ENCODE measurements at places on chromosomes 2 and 18.

DNA sequence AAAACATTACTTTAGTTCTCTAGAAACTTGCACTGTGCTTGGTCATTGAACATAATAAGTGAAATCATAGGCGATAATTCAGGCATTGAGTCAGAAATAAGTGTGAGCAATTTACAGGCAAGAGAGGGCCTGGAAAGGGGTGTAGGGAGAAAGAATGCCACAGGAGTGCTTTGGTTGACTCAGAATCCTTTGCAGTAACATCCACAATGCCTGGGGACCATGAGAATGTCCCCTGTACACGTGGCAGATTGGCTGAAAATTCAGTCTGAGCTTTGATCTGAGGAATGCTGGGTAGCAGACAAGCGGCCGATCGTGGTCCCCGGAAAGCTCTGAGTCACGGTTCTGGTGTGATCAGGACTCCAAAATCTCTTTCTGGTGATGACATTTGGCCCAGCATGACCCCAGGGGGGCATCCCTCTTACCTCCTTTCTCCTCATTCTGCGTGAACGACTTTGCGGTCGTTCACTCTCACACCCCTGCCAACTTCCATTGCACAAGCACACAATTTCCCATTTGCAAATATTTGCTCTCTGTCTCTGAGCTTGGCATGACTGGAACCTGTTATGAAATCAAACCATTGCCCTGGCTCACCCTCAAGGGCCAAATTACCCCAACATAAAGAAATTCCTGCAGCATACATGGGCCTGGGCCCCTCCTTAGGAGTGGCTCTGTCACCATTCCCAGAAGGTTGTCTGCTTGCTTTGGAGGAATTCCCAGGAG, 305.0 kb upstream of the EPAS1 start:
- no peak for DNase-seq

DNA sequence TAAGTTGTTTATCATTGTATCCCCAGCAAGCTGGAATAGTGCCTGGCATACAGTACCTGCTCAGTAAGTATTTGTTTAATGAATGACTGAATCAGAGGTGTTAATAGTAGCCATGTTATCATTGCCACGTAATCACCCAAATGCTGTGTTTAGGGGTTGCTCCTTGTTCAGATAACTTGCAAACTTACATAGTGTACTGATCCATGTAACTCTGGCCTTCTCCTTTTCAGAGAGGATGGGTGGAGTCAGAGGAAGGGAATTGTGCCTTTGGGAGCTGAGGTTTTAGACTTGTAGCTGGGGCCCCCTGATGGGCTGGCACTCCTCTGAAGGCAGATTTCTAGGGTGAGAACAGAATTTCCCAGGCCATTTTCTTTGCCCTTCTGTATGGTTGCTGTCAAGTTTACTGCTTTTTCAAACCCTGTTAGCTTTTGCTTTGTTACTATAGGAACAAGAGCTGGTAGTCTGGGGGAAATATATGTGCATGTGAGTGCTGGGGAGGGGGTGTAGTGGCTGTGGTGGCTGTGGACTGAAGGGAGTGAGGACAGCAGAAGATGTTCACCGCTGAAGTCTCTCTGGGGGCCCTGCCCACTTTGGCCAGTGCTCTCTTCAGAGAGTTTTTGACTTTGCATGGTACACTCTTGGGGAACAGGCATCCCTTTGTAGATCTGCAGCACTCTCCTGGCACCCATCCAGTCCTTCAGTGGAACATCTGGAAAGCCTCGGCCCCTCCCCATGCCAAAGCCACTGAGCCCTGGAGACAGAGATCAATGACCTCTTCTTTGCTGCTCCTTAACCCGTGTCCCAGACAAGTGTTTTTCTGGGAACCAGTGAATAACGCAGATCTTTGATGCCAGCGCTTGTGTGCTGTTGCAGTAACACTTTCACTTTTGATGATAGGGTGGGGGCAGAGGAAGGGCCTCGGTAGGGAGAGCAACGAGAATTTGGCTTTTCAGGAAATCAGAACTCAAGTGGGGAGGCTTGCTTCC, 209.0 kb downstream of the PRKCE start:
- DNase-seq, result peak; percentile 82

DNA sequence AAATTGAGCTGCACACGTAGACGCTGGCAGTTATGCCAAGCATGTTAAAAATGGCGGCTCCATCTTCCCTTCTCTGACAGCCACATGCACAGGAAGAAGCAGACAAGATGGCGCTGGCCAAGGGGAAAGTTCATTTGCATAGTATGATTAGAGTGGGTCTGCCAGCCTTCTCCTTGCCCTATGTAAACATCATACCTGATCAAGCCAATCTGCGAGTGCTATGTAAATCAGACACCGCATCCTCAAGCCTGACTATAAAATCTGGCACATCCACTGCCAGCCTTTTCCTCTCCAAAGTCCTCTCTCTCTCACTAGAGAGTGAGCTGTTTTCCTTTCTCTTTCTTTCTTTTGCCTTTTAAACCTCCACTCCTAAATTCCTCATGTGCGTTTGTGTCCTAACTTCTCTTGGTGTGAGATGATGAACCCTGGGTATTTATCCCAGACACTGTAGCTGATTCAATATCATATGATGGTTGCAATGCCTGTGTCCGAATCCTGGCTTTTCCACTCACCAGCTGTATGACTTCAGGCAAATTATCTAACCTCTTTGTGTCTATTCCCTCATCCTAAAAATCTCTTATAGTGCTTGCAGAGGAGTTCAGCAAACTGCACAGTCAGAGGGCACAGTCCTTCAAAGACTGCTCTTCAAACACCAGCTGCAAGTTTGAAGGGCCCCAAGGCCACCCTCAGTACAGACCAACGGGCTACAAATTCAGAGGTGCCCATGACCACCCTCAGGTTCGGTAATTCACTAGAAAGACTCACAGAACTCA, 39.3 kb upstream of the ITSN2 start:
- DNase-seq, result no peak

- no peak for DNase-seq
Observed at GRCh38 chr18:9876867-9877654, 8.7 kb upstream of the TXNDC2 start.

- DNase-seq, result peak; percentile 37
Observed at GRCh38 chr2:1493431-1494126, 80.3 kb downstream of the TPO start.

All from sciatic nerve (tissue), 2 donors.